GM23338 (cell line): ENCODE measurements at places on chromosomes 5 and 9. TPM values are rescaled to one million over a fixed set of nuclear protein-coding genes. Genes with fewer than 3 reads are reported as not detected.

The BDP1 gene
- 44.5 and 54.4 TPM in 2 replicates for polyA plus RNA-seq

DNA sequence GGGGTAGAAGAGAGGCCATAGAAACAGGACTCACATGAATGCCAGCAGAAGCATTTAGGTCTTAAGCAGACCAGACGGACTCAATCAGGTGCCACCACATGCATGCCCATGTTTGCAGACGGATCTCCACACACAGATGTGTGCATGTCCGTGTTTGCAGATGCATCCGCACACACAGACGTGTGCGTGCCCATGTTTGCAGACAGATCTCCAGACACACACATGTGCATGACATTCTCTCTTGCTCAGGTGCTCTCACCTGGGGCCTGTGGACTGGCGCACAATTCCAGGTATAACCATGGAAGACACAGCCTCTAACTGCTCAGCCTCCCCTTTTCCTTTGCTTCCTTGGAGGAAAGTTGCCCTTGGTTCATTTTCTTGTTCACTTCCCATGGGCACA, 148.3 kb downstream of the CACNA1B start:
- DNase-seq, result no peak

DNA sequence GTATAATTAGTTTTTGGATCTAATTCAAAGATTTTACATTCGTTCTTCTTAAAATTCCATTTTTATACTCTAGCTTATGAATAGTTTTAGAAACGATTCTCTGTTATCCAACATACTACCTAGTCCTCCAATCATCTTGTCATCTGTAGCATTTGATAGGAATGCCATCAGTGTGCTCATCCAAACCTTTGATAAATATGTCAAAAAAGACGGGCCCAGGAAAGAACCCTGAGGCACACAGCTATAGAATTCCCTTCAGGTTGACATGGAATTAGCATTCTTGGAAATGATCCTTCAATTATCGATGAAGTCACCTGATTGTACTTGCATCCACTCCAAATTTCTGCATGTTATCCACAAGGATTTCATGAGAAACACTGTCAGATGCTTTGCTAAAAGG, 64.8 kb upstream of the EFNA5 start:
- DNase-seq, result no peak

The TMEM38B gene
- 8.0 and 9.4 TPM in 2 replicates for polyA plus RNA-seq

The FRMD3 gene
- polyA plus RNA-seq, result 0.47 and 0.64 TPM in 2 replicates

- DNase-seq, result peak; percentile 58
These were observed 167.5 kb downstream of the CDK5RAP2 start for GRCh38 chr9:120412425-120412951.

GRCh38 chr5:66851306-66851705, 255.1 kb downstream of the MAST4 start:
- DNase-seq, result no peak

GRCh38 chr5:87770016-87770570, 357.4 kb upstream of the CCNH start:
- DNase-seq, result no peak
